ENCODE measurements at places on chromosomes 13 and 19. TPM values are rescaled to one million over a fixed set of nuclear protein-coding genes. Genes with fewer than 3 reads are reported as not detected.
A peak's percentile ranks its signal among the peaks of the same experiment; 100 is the strongest.

The COMP gene
- not detected for total RNA-seq

- no peak for DNase-seq
- no peak overlapping the region for H3K4me3 ChIP-seq
Measured at GRCh38 chr13:112852808-112853207, 116.2 kb upstream of the MCF2L start.

GRCh38 chr19:5850189-5850588 lies 1.1 kb downstream of the FUT3 start:
- peaks cover 14% of the 10 kb centered on the region for H3K4me1 ChIP-seq
- no peak overlapping the region for H3K27ac ChIP-seq
- H3K27me3 ChIP-seq = no peaks in the 10 kb centered on the region
- no peak overlapping the region for H3K4me3 ChIP-seq

DNA sequence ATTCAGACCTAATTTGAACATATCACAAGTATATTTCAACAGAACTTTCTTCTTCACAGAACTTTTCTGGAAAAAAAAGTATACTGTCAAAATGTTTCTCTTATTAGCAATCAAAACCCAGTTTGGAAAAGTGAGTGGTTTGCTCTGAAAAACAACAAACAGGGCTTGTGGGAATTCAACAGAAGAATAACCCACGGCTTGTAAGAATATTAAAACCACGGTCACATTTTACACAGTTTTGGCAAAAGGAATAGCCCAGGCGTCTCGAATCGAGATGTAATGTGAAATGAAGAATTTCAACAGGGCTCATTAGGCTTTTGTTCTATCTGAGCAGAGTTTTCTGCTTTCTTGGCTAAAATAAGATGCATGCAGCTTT lies 70.7 kb downstream of the COL4A2 start:
- H3K36me3 ChIP-seq = no peaks in the 10 kb centered on the region
- no peak overlapping the region for H3K4me3 ChIP-seq
- peaks cover 24% of the 10 kb centered on the region for H3K27me3 ChIP-seq
- DNase-seq = no peak

The TSKS gene
- 0.76 TPM for total RNA-seq

- DNase-seq = no peak
- H3K4me3 ChIP-seq = no peak overlapping the region
- H3K27me3 ChIP-seq = no peaks in the 10 kb centered on the region
- no peaks in the 10 kb centered on the region for H3K4me1 ChIP-seq
- no peak overlapping the region for H3K27ac ChIP-seq
- H3K36me3 ChIP-seq = no peaks in the 10 kb centered on the region
Measured at GRCh38 chr19:31956771-31957392, 388.5 kb upstream of the ZNF507 start.

The SWSAP1 gene
- total RNA-seq = 2.5 TPM

The NECTIN2 gene
- total RNA-seq = 96.3 TPM

DNA sequence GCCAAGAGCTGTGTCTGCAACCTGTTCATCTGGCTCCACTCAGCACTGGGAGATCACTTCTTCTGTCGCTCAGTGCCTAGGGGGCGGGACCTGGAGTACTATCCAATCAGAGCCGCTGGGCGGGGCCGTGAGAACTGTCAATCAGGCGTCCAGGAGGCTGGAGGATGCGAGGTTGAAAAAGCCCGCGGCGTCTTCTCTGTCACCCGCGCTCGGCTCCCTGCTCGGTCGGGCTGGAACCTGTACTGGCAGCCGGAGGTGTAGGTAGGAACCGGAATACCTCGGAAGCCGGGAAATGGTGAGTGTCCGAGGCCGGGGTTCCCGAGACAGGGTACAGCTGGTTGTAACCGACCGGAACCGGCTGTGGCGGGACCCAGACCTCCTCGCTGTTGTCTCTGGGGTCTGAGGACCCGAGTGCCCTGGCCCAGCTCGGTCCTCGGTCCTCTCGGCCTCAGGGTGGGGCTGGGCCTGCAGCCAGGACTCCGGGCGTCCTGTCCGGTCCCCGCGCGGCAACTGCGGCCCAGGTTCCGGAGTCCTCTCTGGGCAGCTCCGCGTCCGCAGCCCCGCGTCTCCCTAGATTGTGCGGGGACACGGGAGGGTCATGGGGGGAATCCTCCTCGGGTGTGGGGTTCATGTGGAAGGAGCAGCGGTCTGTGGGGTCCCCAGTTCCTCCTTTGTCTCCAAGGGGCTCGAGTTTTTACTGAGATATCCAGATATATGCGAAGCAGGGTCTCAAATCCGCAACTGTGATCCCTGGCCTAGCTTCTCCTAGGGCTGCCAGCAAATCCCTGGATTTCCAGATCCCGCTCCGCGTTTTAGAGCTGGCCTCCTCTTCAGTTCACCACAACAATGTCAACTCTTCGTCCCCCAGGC lies 42.6 kb downstream of the ZNF627 start:
- peak overlapping the region; percentile 62 for H3K27ac ChIP-seq
- H3K4me3 ChIP-seq = peak overlapping the region; percentile 97
- H3K27me3 ChIP-seq = no peaks in the 10 kb centered on the region
- H3K4me1 ChIP-seq = peaks cover 4% of the 10 kb centered on the region
- DNase-seq = peak; percentile 92

GRCh38 chr13:33204130-33204927 lies 81.2 kb downstream of the STARD13 start:
- H3K36me3 ChIP-seq = no peaks in the 10 kb centered on the region
- DNase-seq = no peak
- no peaks in the 10 kb centered on the region for H3K27me3 ChIP-seq
- 0 out of 2 replicates have a peak, but pooled peaks cover 2% of the 10 kb centered on the region for H3K4me1 ChIP-seq
- H3K4me3 ChIP-seq = no peak overlapping the region
- H3K27ac ChIP-seq = no peak overlapping the region

DNA sequence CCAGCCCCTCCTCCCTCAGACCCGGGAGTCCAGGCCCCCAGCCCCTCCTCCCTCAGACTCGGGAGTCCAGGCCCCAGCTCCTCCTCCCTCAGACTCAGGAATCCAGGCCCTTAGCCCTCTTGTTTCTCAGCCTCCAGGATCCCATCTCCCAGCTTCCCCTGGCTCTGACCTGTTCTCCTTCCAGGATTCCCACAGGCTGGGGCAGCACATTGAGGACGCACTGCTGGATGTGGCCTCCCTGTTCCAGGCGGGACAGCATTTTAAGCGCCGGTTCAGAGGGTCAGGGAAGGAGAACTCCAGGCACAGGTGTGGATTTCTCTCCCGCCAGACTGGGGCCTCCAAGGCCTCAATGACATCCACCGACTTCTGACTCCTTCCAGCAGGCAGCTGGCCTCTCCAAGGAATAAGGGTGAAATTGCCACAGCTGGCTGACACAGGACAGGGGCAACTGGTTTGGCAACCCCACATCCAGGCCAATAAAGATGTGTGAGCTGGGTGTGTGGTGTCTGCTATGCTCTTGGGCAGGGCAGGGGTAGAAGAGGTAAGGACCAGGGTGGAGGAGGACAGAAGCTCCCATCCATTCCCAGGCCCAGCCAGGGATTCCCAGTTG lies 22.4 kb downstream of the CPT1C start:
- H3K27ac ChIP-seq = peak overlapping the region; percentile 39
- no peaks in the 10 kb centered on the region for H3K36me3 ChIP-seq
- no peaks in the 10 kb centered on the region for H3K27me3 ChIP-seq
- no peak for DNase-seq
- H3K4me1 ChIP-seq = peaks cover 51% of the 10 kb centered on the region

GRCh38 chr13:68390987-68391386 lies 1160.9 kb upstream of the PCDH9 start:
- H3K4me3 ChIP-seq = no peak overlapping the region
- H3K4me1 ChIP-seq = no peaks in the 10 kb centered on the region

The MBNL2 gene
- 73.9 TPM for total RNA-seq

The LRFN3 gene
- 18.8 TPM for total RNA-seq

The SLC5A5 gene
- 0.59 TPM for total RNA-seq

The NOSIP gene
- total RNA-seq = 133 TPM

The GNG7 gene
- 11.3 TPM for total RNA-seq

GRCh38 chr13:71751073-71751472 lies 115.9 kb downstream of the DACH1 start:
- no peak overlapping the region for H3K4me3 ChIP-seq
- H3K27me3 ChIP-seq = no peaks in the 10 kb centered on the region
- H3K36me3 ChIP-seq = no peaks in the 10 kb centered on the region
- DNase-seq = no peak
- no peaks in the 10 kb centered on the region for H3K4me1 ChIP-seq
- no peak overlapping the region for H3K27ac ChIP-seq

The ZNF569 gene
- total RNA-seq = not detected

- H3K4me1 ChIP-seq = peaks cover 21% of the 10 kb centered on the region
- no peaks in the 10 kb centered on the region for H3K36me3 ChIP-seq
- H3K4me3 ChIP-seq = peak overlapping the region; percentile 4
- H3K27ac ChIP-seq = no peak overlapping the region
Measured at GRCh38 chr19:12984683-12985048, 10.6 kb upstream of the NFIX start.

The ACER1 gene
- not detected for total RNA-seq

GRCh38 chr19:55355213-55355821 lies 798 bp upstream of the COX6B2 start:
- DNase-seq = no peak
- no peaks in the 10 kb centered on the region for H3K27me3 ChIP-seq

GRCh38 chr19:19145281-19145680 lies 7.0 kb upstream of the TMEM161A start:
- no peak overlapping the region for H3K27ac ChIP-seq
- H3K27me3 ChIP-seq = no peaks in the 10 kb centered on the region
- DNase-seq = no peak
- H3K4me1 ChIP-seq = no peaks in the 10 kb centered on the region
- H3K4me3 ChIP-seq = no peak overlapping the region

The KCNK6 gene
- total RNA-seq = 11.0 TPM

DNA sequence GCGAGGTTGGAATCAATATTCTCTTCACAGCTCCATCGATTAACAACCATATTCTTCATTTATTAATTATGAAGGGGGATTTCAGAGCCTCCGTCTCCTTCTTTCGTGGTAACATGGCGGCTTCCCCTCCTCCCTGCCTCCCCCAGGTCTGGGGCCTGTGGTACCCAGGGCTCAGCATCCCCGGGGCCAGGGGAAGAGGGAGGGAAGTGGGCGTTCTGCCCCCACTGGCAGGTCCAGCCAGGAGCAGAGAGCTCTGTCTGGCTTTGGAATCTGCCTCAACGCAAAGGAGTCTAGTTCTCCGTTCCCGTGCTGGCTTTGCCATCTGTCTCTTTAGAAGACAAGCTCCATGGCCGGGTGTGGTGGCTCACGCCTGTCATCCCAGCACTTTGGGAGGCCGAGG lies 37.8 kb upstream of the ONECUT3 start:
- peaks cover 9% of the 10 kb centered on the region for H3K4me1 ChIP-seq
- no peak overlapping the region for H3K4me3 ChIP-seq
- H3K27ac ChIP-seq = no peak overlapping the region
- H3K36me3 ChIP-seq = no peaks in the 10 kb centered on the region
- no peaks in the 10 kb centered on the region for H3K27me3 ChIP-seq
